IPS DF 6.9 (cell line): ENCODE measurements at places on chromosomes 1 and 21.
A peak's percentile ranks its signal among the peaks of the same experiment; 100 is the strongest.

- no peak overlapping the region for H3K27ac ChIP-seq
- no peak for DNase-seq
- no peaks in the 10 kb centered on the region for H3K27me3 ChIP-seq
- H3K4me1 ChIP-seq = 0 out of 2 replicates have a peak, but pooled peaks cover 3% of the 10 kb centered on the region
- no peaks in the 10 kb centered on the region for H3K36me3 ChIP-seq
- no peak overlapping the region for H3K4me3 ChIP-seq
These were observed 66.9 kb downstream of the PRDM2 start for GRCh38 chr1:13766592-13767564.

DNA sequence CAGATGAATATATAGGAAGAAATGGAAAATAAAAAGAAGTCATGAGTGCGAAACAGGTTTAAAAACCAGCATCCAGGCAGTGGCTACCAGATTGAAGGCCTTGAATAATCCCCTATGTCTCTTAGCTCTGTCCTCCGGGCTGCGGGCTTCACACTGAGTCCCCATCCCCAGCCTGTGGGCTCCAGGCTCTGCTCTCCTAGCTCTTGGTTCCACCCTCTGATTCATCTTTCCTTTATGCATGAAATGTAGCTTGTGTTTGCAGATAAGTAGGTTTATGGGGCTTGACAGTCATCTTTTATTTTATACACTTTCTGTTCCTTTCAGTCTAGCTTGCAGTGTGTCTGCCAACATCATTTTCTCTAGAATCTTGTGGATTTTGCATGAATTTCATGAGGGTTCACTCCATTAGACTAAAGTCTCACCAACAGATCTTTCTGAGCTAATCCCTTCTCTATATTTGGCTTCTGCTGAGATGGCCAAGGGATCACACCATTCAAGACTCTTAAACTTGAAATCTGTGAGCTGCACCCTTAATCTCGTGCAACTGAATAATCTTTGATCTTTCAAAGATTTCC lies 174.5 kb downstream of the PLPPR4 start:
- H3K36me3 ChIP-seq = no peaks in the 10 kb centered on the region
- no peaks in the 10 kb centered on the region for H3K27me3 ChIP-seq
- no peak overlapping the region for H3K4me3 ChIP-seq

GRCh38 chr1:21860971-21861370 lies 48.9 kb downstream of the LDLRAD2 start:
- H3K4me3 ChIP-seq = no peak overlapping the region
- H3K27me3 ChIP-seq = no peaks in the 10 kb centered on the region
- no peak overlapping the region for H3K27ac ChIP-seq
- no peak for DNase-seq
- no peaks in the 10 kb centered on the region; the same call in none of the 2 replicates for H3K4me1 ChIP-seq
- H3K36me3 ChIP-seq = peaks cover 37% of the 10 kb centered on the region

DNA sequence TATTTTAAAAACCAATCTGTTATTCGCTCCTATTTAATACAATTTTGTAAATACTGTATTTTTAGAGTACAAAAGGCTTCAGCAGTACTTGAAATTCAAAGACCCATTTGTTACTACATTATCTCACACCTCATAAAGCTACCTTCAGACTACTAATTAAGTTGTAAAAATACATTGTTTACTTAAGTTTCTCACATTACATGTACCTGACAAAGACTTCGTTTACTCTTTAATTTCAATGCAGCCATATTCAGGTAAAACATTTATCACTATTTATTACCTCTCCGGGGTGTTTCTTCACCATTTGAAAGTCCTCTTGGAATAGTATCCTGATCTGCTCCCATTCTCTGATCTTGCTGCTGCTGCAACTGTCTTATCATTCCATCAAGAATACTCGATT lies 55.2 kb downstream of the BRWD1 start:
- no peaks in the 10 kb centered on the region for H3K27me3 ChIP-seq
- peaks cover 5% of the 10 kb centered on the region; the same call in 1 of the 2 replicates for H3K36me3 ChIP-seq
- H3K27ac ChIP-seq = no peak overlapping the region
- no peaks in the 10 kb centered on the region for H3K4me1 ChIP-seq

DNA sequence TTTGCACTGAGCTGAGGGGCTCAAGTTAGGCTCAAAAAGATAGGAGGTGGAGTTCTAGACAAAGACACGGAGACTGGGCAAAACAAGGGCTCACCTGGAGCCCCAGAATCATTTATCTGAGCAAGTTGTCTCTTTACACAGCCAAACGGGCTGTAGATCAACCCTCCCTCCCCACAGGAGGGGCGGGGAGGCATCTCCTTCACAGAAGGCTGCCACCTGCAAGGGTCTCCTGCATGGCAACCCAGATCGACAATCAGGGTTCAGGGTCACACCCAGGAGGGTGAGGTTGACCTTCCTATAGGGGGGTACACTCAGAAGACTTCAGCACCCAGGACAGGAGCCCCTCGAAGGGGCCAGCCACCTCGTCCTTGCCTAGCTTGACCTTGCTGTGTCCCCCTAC lies 84.0 kb downstream of the CD247 start:
- H3K36me3 ChIP-seq = no peaks in the 10 kb centered on the region
- no peak overlapping the region for H3K4me3 ChIP-seq
- H3K27ac ChIP-seq = no peak overlapping the region
- peaks cover 4% of the 10 kb centered on the region; the same call in 1 of the 2 replicates for H3K27me3 ChIP-seq

DNA sequence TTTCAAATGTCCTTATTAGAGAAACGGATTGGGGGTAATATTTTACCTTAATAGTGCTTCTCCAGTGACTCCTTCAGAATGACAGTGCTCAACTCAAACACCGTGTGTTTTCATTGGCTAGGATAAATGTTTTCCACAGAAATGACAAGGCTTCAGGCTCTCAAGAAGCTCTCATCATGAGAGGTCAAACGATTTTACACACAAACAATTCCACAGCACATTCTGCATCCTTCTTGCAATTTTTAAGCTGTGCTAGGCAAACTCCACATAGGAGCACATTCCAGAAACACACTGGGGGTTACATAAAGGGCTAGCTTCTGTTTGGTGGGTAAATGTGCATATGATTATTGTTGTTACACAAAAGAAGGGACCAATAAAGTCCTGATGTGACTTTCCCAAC lies 75.5 kb upstream of the IPO9 start:
- no peak overlapping the region for H3K4me3 ChIP-seq
- no peaks in the 10 kb centered on the region for H3K27me3 ChIP-seq
- no peak overlapping the region for H3K27ac ChIP-seq
- no peak for DNase-seq

DNA sequence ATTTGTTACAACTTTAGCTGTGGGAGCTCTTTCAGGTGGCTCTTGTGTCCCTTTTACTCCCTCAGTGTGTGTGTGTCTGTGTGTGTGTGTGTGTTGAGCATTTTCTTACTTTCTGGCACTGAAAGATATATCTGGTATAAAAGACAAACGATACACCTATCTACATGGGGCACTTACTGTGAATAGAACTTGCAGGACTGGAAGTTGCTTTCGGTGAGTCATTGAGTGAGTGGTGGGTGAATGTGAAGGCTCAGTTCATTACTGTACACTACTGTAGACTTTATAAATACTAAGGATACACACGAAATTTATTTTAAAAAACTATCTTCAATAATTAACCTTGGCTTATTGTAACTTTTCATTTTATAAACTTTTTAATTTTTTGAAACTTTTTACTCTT lies 38.7 kb downstream of the BTBD8 start:
- H3K27me3 ChIP-seq = no peaks in the 10 kb centered on the region
- H3K4me3 ChIP-seq = no peak overlapping the region
- DNase-seq = no peak
- H3K4me1 ChIP-seq = no peaks in the 10 kb centered on the region

DNA sequence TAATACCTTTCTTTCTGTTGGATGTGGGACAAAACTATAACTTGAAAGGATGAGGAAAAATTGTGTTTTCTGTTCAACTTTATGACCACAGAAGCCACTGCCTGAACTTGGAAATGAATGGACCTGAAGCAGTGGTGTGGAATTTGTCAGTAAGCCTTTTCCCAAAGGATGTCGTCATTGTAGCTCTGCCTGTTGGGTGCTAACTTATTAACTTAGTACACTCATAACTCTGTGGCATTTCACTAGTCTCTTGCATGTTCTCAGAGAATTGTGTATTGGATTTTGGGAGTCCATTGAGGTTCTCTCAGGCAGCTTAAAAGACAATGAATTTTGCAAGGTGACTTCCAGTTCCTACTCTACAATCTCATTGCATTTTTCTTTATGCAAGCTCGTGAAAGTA lies 49.6 kb downstream of the KCNK2 start:
- H3K4me3 ChIP-seq = no peak overlapping the region
- H3K27me3 ChIP-seq = no peaks in the 10 kb centered on the region
- H3K4me1 ChIP-seq = no peaks in the 10 kb centered on the region
- H3K36me3 ChIP-seq = no peaks in the 10 kb centered on the region
- no peak for DNase-seq

DNA sequence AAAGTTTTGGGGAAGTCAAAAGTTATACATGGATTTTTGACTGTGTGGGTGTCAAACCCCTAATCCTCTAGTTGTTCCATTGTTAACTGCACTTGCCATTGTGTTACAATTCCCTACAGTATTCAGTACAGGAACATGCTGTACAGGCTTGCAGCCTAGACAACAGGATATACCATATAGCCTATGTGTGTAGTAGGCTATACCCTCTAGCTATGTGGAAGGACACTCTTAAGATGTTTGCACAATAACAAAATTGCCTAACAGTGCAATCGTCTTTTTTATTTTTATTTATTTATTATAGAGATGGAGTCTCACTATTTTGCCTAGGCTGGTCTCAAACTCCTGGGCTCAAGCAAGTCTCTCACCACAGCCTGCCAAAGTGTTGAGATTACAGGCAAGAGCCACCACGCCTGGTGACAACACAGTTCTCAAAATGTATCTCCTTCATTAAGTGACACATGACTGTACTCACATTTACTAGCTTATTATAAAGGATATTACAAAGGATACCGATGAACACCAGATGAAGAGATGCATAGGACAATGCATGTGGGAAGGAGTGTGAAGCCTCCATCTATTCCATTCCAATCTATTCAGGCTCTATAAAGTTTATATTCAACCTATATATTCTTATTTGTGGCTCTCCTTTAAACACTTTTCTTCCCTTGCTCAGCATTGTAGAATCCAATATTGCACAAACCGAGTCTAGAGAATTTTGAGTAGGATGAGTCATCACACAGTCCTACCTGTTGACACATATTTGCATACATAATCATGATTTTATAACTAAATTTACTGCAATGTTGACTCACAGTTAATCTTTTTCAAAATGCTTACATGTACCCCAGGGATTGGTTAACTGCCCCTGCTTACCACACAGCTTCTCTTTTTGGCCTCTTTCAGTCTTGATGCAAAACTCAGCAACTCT lies 28.4 kb upstream of the CEP350 start:
- no peaks in the 10 kb centered on the region for H3K4me1 ChIP-seq
- no peaks in the 10 kb centered on the region for H3K36me3 ChIP-seq
- H3K4me3 ChIP-seq = no peak overlapping the region
- H3K27ac ChIP-seq = no peak overlapping the region

- no peak overlapping the region for H3K27ac ChIP-seq
- no peaks in the 10 kb centered on the region for H3K36me3 ChIP-seq
- H3K4me1 ChIP-seq = no peaks in the 10 kb centered on the region; the same call in 1 of the 2 replicates
- H3K4me3 ChIP-seq = no peak overlapping the region
- no peak for DNase-seq
- no peaks in the 10 kb centered on the region for H3K27me3 ChIP-seq
These were observed 70.3 kb upstream of the DUSP10 start for GRCh38 chr1:221812088-221812752.

- no peaks in the 10 kb centered on the region; the same call in 1 of the 2 replicates for H3K4me1 ChIP-seq
- H3K36me3 ChIP-seq = peaks cover 7% of the 10 kb centered on the region
These were observed 9.6 kb downstream of the ZBTB17 start for GRCh38 chr1:15966081-15966955.

GRCh38 chr1:69737527-69738185 lies 169.9 kb downstream of the LRRC7 start:
- no peak overlapping the region for H3K4me3 ChIP-seq
- no peaks in the 10 kb centered on the region for H3K27me3 ChIP-seq
- H3K36me3 ChIP-seq = no peaks in the 10 kb centered on the region
- no peak overlapping the region for H3K27ac ChIP-seq
- H3K4me1 ChIP-seq = no peaks in the 10 kb centered on the region; the same call in 1 of the 2 replicates
- peak; percentile 70 for DNase-seq

GRCh38 chr1:226438007-226438406 lies 30.1 kb upstream of the PARP1 start:
- DNase-seq = no peak
- H3K27me3 ChIP-seq = no peaks in the 10 kb centered on the region
- peaks cover under 1% of the 10 kb centered on the region; the same call in 1 of the 2 replicates for H3K4me1 ChIP-seq
- H3K27ac ChIP-seq = no peak overlapping the region
- H3K36me3 ChIP-seq = no peaks in the 10 kb centered on the region
- H3K4me3 ChIP-seq = no peak overlapping the region

DNA sequence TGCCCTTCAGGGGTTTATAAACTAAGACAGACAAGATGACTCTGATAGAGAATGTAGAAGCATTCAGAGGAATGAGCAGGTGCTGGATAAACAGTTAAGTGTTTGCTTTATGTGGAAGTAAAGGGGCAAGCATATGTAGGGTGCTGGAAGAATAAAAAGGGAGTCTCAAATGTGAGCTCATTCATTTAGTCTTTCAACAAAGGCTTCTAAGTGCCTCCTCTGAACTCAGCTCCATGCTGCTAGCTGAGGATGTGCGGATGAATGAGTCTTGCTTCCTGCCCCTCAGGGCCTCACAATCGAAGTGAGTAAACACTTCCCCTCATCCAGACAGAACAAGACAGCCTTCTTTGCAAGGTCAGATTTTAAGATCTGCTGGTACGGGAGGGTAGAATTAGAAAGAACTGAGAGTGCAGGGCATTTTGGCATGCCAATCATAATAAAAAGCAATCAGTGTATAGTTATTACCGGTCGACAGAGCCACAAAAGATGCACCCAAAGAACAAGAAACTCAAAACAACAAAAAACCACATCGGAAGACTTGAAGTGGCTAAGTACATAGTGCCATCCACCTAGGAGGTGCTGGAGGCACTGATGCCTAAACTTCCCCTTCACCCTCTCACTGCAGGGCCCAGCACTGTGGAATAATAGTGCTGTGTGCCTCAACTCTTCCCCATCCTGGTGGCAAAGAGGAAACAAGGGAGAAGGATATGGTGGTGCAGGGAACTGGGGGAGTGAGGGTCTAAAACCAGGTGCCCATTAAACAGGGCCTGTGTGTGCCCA lies 69.8 kb downstream of the TNR start:
- no peaks in the 10 kb centered on the region for H3K4me1 ChIP-seq
- H3K27ac ChIP-seq = no peak overlapping the region
- H3K4me3 ChIP-seq = no peak overlapping the region
- DNase-seq = no peak
- H3K27me3 ChIP-seq = no peaks in the 10 kb centered on the region
- no peaks in the 10 kb centered on the region for H3K36me3 ChIP-seq

DNA sequence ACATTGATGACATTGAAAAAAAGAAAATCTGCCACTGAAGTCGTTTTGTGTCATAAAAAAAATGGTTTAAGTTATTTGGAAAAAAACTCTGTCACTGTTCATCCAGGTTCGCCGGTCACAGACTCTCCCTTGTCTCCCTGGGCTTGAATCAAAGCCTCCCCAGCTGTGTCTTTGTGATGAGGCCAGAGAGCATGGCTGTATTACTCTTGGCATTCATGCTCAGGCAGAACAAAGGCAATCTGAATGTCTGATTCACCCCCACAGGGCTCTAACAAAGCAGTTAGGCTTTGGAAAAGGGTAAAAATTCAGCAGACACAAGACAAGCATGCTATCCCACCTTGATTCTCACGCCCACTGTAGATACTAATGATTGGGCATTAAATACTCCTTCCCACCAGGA lies 304.3 kb upstream of the PLD5 start:
- no peaks in the 10 kb centered on the region for H3K36me3 ChIP-seq
- no peaks in the 10 kb centered on the region for H3K27me3 ChIP-seq
- no peak for DNase-seq
- H3K27ac ChIP-seq = no peak overlapping the region

- H3K36me3 ChIP-seq = no peaks in the 10 kb centered on the region
- no peaks in the 10 kb centered on the region for H3K27me3 ChIP-seq
These were observed 56.9 kb downstream of the ATP1A1 start for GRCh38 chr1:116429821-116430374.

- H3K4me1 ChIP-seq = no peaks in the 10 kb centered on the region
- H3K36me3 ChIP-seq = no peaks in the 10 kb centered on the region
- no peak for DNase-seq
- H3K27ac ChIP-seq = no peak overlapping the region
- no peak overlapping the region for H3K4me3 ChIP-seq
These were observed 17.6 kb downstream of the OSCP1 start for GRCh38 chr1:36432616-36433015.
